ENCODE measurements at places on chromosomes 7 and 10. TPM values are rescaled to one million over a fixed set of nuclear protein-coding genes. Genes with fewer than 3 reads are reported as not detected.

FKBP6 gene
- not detected for total RNA-seq

MACROH2A2 gene
- total RNA-seq = 14.7 TPM

CAV2 gene
- 17.1 TPM for total RNA-seq

NPFFR1 gene
- not detected for total RNA-seq

FGFR2 gene
- total RNA-seq = 0.53 TPM

Data from A375 (cell line).